ENCODE measurements at places on chromosomes 11 and 22. TPM values are rescaled to one million over a fixed set of nuclear protein-coding genes. Genes with fewer than 3 reads are reported as not detected.

The CHORDC1 gene
- total RNA-seq, result 66.2 TPM

The CENATAC gene
- 5.9 TPM for total RNA-seq

The CABP4 gene
- 3.9 TPM for total RNA-seq

The UBASH3B gene
- 5.1 TPM for total RNA-seq

The NAALAD2 gene
- 0.20 TPM for total RNA-seq

The SLC39A13 gene
- 101 TPM for total RNA-seq

The MUC5AC gene
- total RNA-seq, result not detected

The BEST1 gene
- total RNA-seq, result not detected

The ARHGAP32 gene
- total RNA-seq, result 3.1 TPM

Data from mammary microvascular endothelial cell (primary cell).